ENCODE measurements at places on chromosomes 11 and 22.

GRCh38 chr11:94883878-94884277 is 89.5 kb downstream of the CWC15 start:
- no peak for DNase-seq

GRCh38 chr11:119337581-119338317 is 2.9 kb downstream of the C1QTNF5 start:
- no peak for DNase-seq

- no peak for DNase-seq
Measured at GRCh38 chr22:38744981-38745380, 10.8 kb downstream of the SUN2 start.

DNA sequence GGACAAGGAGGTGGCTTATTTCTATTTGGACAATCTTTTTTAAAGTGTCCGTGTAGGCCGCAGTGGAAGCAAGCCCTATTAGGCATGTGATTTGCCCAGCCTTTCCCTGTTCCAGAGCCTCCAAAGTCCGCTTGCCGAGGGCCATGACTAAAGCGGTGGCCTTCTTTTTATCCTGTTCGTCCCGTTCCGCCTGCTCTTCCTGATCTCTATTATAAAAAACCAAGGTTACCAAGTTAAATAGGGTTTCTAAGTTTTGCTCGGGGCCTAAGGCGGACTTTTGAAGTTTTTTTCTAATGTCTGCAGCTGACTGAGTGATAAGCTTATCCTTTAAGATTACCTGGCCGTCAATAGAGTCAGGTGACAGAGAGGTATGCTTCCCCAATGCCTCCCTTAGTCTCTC is 21.6 kb upstream of the MUC15 start:
- DNase-seq = no peak

DNA sequence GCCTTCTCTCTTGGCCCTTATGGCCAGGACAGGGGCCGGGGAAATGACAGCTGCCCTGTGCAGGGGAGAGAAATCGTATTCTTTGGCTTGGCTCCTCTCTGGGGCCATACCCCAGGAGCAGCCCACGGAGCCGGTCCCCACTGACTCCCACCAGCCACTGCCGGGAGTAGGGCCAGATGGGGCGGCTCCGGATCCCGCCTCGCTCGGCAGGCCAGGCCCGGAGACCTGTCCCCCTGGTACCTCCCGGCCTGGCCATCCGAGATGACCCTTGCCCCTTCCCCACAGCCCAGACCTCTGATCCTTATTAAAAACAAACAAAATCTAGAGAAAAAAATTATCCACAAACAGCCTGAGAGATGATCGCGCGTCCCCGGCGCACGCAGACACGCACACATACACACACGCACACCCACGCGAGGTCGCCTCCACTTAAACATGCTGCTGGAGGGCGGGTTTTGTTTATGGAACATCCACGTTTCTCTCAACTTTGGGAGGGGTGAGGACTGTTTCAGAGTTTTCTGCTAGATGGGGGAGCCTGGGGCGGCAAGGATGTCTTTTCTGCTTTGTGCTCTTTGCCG is 59.1 kb downstream of the IGLL1 start:
- no peak for DNase-seq

DNA sequence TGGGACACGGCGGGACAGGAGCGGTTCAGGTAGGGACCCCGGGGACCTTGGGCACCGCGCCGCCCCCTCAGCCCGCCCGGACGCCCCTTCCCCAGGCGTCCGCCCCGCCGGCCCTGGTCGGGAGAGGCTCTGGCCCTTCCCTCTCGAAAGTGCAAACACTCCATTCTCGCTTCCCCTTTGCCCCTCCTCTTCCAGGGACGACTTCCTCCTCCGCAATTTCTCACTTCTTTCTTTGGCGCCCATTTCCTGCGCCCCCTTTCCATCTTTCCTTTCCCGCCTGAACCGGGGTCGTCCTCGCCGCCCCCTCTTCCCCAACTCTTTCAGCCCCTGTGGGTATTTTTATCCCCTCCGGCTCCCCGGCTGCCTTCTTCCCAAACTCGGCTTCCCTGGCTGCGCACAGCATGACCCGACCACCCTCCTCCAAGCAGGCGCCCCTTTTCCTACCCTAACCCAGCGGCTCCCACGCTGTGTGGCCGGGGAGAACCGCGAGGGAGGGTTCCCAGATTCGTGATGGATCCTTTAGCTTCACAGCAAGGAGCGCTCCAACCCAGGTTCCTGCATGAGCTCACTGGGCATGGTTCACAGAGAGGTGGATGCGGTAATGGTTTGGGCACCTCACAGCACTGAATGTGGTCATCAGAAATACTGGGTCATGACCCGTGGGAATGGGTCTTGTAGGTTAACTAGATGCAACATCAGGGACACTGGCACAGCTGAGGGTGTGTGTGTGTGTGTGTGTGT is 689 bp downstream of the RAB39A start:
- DNase-seq = no peak

DNA sequence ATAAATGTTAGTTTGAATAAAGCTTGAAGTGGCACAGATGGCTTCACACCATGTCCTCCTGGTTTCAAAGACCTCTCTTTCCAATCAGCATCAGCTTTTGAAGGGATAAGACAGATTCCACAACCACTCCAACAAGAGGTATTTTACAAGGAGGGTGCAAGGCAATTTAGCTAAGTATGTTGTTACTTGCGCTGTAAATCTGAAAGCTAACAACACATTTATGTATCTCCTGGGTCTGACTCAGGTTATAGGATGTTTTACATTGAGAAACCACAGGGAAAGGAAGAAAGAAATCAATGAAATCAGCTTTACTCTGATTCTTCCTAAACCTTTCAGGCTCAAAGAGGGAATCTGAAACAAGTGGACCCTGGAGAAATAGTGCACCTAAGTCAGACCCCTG is 12.1 kb downstream of the CWC15 start:
- DNase-seq = no peak

DNA sequence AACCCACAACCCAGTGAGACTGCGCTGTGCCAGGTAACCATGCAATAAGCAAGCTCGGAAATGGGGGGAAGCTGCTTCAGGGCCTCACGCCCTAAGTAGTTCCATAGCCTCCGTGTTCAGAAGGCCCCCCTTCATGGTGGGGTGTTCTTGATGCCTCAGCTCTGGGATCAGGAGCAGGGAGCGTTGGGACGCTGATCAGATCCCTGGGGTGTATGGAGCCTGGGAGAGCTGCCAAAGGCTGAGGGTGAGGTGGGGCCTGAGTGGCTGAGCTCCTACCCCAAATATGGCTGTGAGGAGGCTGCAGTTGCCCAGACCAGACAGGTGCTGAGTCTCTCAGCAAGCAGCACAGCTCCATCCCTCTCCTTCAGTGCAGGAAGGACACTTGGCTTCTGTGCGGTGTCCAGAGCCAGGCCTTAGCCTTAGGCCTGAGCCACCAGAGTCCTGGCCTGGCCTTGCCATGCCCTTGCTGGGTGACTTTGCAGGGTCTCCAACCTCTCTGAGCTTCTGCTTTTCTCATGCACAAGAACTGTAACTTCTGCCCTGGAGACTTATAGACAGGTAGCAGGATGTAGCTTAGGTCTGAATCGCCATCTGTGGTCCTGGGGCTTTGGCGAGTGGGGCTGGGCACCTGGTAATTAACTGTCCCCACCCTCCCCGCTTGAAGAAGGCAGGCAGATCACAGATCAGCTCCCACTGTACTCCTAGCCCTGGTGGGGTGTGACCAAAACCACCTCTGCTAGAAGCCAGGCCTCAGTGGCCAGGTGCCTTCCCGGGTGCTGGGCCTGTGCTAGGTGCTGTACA is 5.3 kb downstream of the MMP11 start:
- no peak for DNase-seq

DNA sequence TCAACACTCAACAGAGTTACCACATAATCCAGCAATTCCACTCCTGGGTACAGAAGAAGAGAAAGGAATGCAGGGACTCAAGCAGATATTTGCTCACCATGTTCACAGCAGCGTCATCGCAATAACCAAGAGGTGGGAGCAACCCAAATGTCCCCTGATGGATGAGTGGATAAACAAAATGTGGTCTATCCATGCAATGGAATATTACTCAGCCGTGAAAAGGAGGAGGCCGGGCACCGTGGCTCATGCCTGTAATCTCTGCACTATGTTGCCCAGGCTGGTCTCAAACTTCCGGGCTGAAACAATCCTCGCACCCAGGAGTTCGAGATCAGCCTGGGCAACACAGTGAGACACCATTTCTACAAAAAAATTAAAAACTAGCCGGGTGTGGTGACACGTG is 131.7 kb downstream of the CTTN start:
- DNase-seq = no peak

DNA sequence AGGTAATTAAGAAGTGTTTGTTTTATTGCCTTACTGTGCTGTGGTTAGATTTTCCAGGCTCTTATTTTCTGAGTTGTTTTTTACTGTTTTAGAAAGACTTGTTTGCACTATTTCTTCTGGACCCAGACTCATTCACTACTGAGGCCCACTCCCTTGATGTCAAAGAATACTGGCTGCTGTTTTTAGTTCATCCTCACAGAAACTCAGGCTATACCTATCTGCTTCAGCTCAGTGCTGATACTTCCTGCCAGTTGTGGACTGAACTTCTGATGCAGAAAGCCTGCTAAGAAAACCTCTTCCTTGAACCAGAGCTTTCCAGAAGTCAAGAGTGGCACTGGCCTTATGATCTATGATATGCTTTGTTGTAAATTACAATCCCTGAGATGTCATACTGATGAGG is 15.9 kb upstream of the PIK3IP1 start:
- no peak for DNase-seq

GRCh38 chr11:76782531-76783293 is 444 bp upstream of the TSKU start:
- DNase-seq = no peak

DNA sequence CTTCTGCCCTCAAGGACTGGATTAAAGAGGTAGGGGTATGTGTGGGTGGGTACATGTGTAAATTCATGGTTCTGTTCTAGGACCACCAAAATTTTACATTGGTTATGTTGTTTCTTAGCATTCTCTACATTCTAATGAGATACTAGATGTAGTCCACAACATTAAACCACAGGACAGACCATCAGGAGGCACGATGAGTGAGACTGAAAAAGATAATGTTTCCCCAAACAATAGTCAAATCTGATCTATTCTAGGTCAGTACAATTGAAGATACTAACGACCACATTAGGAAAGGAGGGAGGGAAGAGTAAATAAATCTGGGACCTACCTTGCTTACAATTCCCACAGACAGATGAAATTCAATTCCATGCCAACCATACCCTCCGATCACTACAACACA is 42.2 kb downstream of the MRTFA start:
- no peak for DNase-seq

- DNase-seq = no peak
Measured at GRCh38 chr11:86511086-86511551, 136.4 kb downstream of the CCDC81 start.

- DNase-seq = no peak
Measured at GRCh38 chr11:13317293-13318080, 39.9 kb downstream of the BMAL1 start.

DNA sequence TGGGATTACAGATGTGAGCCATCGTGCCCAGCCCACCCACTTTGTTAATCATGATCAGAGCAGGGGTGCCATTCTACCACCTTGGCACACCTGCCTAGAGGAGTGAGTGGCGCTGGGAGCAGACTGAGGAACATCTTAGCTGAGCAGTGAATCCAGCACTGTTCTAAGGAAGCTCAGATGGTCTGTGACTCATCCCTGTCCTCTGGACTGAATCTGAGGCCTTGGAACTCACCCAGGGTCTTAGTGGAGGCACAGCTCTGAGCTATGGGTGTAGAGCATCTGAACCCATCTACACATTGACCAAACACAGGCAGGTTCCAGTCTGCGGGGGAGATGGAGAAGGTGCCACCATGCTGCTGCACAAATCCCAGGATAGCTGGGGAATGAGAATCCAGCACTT is 14.9 kb downstream of the PGAP2 start:
- no peak for DNase-seq

DNA sequence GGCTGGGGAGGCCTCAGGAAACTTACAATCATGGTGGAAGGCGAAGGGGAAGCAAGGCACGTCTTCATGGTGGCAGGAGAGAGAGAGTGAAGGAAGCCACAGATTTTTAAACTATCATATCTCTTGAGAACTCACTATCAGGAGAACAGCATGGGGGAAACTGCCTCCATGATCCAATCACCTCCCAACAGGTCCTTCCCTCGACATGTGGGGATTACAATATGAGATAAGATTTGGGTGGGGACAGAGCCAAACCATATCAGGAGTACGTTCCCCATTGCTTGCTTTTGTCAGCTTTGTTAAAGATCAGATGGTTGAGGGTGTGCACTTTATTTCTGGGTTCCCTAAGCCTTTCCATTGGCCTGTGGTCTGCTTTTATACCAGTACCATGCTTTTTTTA is 53.7 kb upstream of the E2F8 start:
- no peak for DNase-seq

DNA sequence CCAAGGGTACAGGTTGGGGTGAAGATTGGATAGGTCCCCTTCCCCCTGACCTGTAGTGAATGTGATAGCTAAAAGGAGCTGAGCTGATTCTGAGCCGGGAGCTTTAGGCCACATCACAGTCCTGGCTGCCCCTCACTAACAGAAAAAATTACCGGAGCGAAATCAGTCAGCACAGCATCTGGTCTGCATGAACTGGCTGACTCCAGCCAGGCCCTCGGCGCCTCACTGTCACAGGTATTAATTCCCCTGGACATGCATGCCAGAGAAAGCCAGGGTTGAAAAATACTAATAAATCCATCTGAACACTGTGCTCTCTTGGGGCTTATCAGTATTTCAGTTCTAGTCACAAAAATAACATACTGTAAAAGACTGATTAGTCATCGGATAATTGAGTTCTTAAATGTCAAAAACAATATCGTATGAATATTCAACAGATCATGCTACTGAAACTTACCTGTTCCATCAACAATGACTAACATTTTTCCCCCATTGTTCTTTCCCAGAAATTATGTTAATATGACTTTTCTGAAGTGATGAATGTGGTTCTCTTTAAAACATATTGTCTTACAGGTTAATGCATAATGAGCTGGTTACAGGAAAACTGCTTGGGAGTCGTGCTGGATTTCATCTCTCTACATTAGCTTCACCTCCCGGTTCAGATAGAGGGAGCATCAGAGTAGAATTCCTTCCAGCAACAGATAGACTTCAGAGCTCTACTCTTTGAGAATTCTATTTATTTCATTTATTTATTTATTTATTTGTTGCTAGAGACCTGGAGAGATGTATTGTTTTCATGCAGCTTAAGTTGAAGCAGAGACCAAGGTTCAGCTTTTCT is 387.7 kb downstream of the NXPE2 start:
- DNase-seq = no peak

DNA sequence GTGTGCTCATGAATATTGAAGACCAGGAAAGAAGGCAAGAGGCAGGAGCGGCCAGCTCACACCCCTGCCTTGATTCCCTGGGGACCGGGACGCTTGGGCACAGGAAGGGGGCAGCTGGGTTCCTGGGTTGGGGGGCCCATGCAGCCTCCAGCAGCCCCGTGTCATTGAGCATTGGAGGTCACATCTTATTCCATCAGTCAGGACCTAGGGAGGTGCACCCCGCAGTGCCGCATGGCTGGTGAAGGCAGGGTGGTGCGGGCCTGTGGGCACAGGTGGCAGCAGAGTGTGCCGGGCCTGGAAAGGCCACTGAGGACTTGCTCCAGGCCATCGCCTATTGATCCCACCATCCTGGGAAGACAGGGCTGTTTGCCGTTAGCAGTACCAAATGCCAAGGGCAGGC is 116.3 kb upstream of the NECTIN1 start:
- no peak for DNase-seq

- DNase-seq = no peak
Measured at GRCh38 chr11:112504056-112504455, 243.4 kb upstream of the PLET1 start.

Measured in GF-D8 (cell line).